ENCODE measurements at places on chromosomes 16 and 17. TPM values are rescaled to one million over a fixed set of nuclear protein-coding genes. Genes with fewer than 3 reads are reported as not detected.

The XYLT1 gene
- total RNA-seq = 13.0 TPM

The PRDM7 gene
- total RNA-seq = not detected

The RNF135 gene
- 14.6 TPM for total RNA-seq

The FOXN1 gene
- not detected for total RNA-seq

The MRPS23 gene
- total RNA-seq = 59.2 TPM

The TMC7 gene
- total RNA-seq = 0.22 TPM

DNA sequence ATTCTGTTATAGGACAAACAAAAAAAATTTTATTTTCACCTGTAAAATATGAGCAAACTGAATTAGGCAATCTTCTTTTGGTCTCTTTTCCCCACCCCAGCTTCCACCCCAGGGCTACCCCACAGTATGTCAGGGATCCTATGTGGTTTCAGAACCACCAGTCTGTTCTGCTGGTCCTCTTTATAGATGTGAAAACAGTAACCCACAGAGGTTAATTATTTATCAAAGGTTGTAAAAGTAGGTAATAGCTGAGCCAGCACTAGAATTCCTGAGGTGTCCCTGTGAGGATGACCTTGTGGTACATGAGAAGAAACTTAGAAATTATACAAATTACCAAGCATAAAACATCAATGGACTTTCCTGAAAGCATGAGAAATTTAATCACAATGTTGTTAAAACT, 428.7 kb downstream of the CNTNAP4 start:
- H3K27ac ChIP-seq = no peak overlapping the region
- H3K27me3 ChIP-seq = no peaks in the 10 kb centered on the region
- H3K4me1 ChIP-seq = no peaks in the 10 kb centered on the region
- H3K4me3 ChIP-seq = no peak overlapping the region

DNA sequence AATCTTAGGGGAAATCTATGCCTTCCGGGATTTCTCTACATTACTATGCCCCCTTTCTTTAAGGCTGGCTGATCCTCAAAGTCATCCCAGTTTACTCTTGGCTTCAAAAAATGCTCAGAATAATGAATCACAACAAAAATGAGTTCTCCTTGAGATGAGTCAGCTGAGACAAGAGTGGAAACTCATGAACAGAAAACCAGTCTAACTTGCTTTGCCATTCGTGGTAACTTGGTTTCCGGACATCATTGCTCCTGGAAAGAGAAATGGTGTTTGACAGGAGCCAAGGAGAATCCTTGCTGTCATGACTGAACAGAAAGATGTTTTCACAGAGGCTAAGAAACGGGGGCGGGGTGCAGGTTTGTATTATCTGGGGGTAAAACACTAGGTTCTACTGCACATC, 435.6 kb upstream of the DYNLRB2 start:
- H3K4me1 ChIP-seq = no peaks in the 10 kb centered on the region
- H3K27me3 ChIP-seq = no peaks in the 10 kb centered on the region
- no peak overlapping the region for H3K27ac ChIP-seq
- H3K36me3 ChIP-seq = no peaks in the 10 kb centered on the region

DNA sequence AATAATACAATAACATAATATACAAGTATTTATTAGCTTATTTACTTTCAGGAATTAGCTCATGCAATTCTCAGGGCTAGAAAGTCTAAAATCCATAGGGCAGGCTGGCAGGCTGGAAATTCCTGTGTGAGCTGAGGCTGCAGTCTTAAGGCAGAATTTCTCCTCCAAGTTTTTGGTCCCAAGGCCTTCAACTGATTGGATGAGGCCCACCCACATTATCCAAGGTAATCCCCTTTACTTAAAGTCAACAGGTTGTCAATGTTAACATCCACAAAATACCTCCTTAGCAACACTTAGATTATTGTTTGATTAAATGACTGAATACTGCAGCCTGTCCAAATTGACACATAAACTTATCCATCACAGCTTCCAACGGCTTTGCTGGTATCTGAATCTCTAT, 32.9 kb upstream of the SOX9 start:
- no peak for DNase-seq
- H3K27me3 ChIP-seq = no peaks in the 10 kb centered on the region
- H3K4me3 ChIP-seq = no peak overlapping the region
- no peaks in the 10 kb centered on the region for H3K36me3 ChIP-seq
- no peak overlapping the region for H3K27ac ChIP-seq

DNA sequence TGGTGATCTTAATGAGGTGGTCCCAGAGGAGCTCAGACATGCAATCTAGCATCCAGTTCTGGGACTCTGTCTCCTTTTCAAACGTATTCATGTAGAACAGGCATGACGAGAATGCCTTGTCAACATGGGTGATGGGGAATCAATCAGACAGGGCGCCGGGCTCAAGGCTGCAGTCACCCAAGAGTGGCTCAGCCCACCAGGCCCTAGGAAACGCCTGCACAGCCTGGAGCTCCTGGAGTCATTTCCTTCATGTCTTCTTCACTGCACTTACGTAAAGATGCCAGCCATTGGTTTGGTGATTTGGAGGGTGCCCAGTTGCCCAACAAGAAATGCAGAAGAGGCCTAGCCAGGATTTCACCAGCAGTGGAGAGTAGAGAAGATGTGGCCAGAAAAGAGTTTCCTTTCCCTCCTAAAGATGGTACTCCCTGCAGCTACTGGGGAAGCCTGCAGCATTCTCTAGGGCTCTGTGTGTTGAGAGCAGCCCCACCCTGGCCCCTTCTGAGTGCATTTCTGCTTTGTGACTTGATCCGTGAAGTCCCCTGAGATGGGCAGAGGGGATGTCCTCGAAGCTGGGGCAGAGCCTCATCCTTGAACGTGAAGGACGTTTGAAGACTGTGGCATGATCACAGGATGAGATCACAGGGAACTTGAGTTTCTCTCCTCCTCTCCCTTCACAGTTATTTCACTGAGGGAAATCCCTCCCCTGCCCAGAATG, 24.0 kb upstream of the STH start:
- no peak overlapping the region for H3K4me3 ChIP-seq
- no peaks in the 10 kb centered on the region for H3K4me1 ChIP-seq
- no peak for DNase-seq
- H3K36me3 ChIP-seq = no peaks in the 10 kb centered on the region
- peaks cover 24% of the 10 kb centered on the region for H3K27me3 ChIP-seq
- H3K27ac ChIP-seq = no peak overlapping the region

DNA sequence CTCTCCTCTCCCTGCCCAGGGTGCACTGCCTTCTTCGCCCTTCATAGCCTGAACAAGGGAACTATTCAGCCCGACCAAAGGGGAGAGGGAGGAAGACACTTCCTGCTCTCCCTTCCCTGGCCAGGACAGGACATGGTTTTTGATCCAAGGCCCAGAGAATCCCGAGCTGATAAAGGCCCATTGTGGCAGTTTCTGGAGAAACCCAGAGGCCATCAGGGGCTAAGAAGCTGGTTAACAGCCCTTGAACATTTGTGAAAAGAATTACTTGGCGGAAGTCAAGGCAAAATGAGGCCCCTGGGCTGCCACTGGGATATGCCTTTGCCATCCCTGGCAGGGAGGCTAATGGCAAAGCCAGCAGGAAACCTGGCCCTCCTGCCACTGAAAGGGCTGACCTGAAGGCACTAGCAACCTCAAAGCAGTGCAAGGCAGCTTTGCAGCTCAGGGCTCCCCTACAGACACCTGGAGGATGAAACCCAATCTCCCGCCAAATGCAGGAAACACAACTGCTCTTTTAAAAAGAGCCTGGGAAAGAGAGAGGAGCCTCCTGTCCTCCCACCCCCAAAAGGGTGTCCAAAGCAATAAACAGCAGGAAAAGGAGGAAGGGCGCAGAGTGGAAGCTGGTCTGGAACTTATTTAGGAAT, 12.6 kb downstream of the PHB1 start:
- no peak overlapping the region for H3K27ac ChIP-seq
- H3K27me3 ChIP-seq = no peaks in the 10 kb centered on the region
- no peak overlapping the region for H3K4me3 ChIP-seq

DNA sequence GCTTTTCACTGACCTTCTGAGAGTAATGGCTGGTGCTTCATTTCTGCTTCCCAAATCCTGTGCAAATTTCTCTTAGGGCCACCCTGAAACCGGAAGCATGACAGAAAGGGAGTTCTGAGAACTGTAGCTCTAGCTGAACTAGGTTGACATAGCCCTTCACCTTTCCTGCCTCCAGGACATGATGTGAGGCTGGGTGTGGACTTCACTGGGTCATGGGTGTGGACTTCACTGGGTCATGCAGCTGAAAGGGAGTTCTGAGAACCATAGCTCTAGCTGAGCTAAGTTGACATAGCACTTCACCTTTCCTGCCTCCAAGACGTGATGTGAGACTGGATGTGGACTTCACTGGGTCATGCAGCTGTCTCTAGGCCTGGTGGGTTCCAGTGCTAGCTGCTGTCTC, 54.3 kb upstream of the NLRP1 start:
- no peaks in the 10 kb centered on the region for H3K27me3 ChIP-seq
- H3K4me3 ChIP-seq = no peak overlapping the region
- no peak for DNase-seq

GRCh38 chr17:80951121-80952090, 40.2 kb upstream of the CHMP6 start:
- peaks cover 50% of the 10 kb centered on the region for H3K36me3 ChIP-seq
- H3K27ac ChIP-seq = no peak overlapping the region
- no peak for DNase-seq
- no peaks in the 10 kb centered on the region for H3K4me1 ChIP-seq
- H3K4me3 ChIP-seq = no peak overlapping the region

GRCh38 chr17:80815151-80815681, 176.4 kb upstream of the CHMP6 start:
- peaks cover 8% of the 10 kb centered on the region for H3K36me3 ChIP-seq
- peaks cover 8% of the 10 kb centered on the region for H3K4me1 ChIP-seq
- no peak for DNase-seq
- no peak overlapping the region for H3K4me3 ChIP-seq
- H3K27me3 ChIP-seq = no peaks in the 10 kb centered on the region

DNA sequence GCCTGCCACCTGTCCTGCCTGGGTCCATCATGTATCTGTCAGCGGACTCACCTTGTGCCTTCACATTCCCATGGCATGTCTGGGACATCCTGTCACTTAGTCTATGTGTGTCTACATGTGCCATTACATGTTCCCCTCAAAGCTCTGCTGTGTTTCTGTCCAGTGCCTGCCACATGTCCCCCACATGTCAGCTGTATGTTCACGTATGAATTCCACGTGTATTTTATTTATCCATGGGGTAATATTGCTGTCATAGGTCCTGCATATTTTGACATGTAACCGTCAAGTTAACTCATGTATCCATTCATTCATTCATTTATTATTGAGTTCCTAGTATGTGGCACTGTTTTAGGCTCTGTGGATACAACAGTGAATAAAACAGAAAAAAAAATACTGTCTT, 20.8 kb downstream of the TMEM92 start:
- peaks cover 48% of the 10 kb centered on the region for H3K4me1 ChIP-seq
- no peaks in the 10 kb centered on the region for H3K36me3 ChIP-seq
- no peak overlapping the region for H3K27ac ChIP-seq
- no peak overlapping the region for H3K4me3 ChIP-seq

- H3K4me3 ChIP-seq = no peak overlapping the region
- H3K27me3 ChIP-seq = no peaks in the 10 kb centered on the region
- H3K4me1 ChIP-seq = peaks cover 43% of the 10 kb centered on the region
- no peak for DNase-seq
- H3K36me3 ChIP-seq = peaks cover 2% of the 10 kb centered on the region
These were observed 218.5 kb upstream of the GSE1 start for GRCh38 chr16:85394456-85395206.

DNA sequence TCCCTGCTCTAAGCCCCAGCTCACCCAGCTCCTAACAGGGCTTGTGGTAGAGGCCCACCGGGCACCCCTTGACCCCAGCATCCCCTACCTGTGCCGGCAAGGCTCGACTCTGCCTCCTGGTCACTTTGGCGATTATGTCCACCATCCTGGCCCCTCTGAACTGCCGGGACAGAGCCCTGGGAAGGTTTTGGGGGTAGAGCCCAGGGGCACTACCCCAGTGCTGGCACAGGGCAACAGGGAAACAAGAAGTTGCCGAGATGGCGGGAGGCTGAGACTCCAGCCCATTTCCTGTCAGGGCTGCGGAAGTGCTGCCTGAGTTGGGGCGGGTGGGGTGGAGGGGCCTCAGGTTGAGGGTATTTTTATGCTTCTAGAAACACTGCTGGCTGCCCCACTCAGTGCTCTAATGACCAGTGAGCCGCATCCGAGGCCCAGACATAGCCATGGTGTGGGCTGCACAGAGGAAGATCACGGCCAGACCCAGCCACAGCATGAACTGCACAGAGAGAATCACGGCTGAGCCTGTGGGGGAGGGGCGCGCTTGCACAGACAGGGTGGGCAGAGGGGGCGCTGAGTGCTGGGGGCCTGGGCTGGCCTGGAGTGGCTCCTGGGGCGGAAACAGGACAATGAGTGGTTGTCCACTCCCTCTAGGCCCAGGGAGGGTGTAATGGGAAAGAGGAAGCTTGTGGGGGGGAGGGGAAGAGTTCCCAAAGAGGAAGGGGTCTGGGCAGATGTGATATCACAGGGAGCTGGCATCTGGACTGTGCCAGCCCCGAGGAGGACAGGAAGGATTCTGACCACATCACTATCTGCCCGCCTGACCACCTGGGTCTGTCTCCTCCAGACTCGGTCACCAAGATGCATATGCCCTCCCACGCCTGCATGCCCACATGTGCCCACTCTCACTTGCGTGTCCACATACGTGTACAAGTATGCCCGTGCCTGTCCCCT, 22.3 kb downstream of the ARHGAP27 start:
- H3K4me3 ChIP-seq = no peak overlapping the region
- no peak overlapping the region for H3K27ac ChIP-seq
- no peaks in the 10 kb centered on the region for H3K36me3 ChIP-seq
- H3K27me3 ChIP-seq = no peaks in the 10 kb centered on the region

- no peak for DNase-seq
- H3K36me3 ChIP-seq = peaks cover 4% of the 10 kb centered on the region
- H3K4me1 ChIP-seq = peaks cover 10% of the 10 kb centered on the region
- no peaks in the 10 kb centered on the region for H3K27me3 ChIP-seq
These were observed 118.8 kb downstream of the NLK start for GRCh38 chr17:28161311-28161710.

GRCh38 chr17:2120586-2121335, 65.9 kb downstream of the HIC1 start:
- peaks cover 69% of the 10 kb centered on the region for H3K4me1 ChIP-seq
- no peaks in the 10 kb centered on the region for H3K27me3 ChIP-seq
- no peak for DNase-seq
- H3K36me3 ChIP-seq = no peaks in the 10 kb centered on the region
- H3K27ac ChIP-seq = no peak overlapping the region

DNA sequence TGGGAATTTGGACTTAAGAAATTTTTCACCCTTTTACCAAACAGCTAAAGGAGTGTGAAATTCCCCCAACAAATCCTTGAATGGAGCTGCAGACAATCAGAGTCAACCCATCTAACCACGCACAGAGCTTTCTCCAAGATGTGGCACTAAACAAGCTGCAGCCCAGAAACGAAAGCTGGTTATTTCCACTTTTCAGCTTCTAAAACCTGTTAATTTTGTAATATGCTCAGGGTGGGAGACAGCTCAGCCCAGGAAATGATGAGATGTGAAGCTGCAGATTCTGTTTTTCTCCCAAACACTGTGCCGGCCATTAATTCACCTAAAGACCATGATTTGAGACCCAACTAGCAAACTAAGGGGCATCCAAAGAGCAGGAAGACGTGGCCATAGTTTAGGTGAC, 33.2 kb upstream of the ABR start:
- H3K27ac ChIP-seq = no peak overlapping the region
- H3K4me1 ChIP-seq = no peaks in the 10 kb centered on the region
